ENCODE measurements at places on chromosomes 11 and 22. TPM values are rescaled to one million over a fixed set of nuclear protein-coding genes. Genes with fewer than 3 reads are reported as not detected.

OR4S2 gene
- total RNA-seq: not detected

CDC42BPG gene
- total RNA-seq: 7.5 TPM

AHNAK gene
- total RNA-seq: 250 TPM

CHRNA10 gene
- total RNA-seq: 2.2 TPM

PPP2R5B gene
- 5.9 TPM for total RNA-seq

SMTNL1 gene
- total RNA-seq: not detected

ALDH3B2 gene
- total RNA-seq: under 0.01 TPM

LDHAL6A gene
- 0.54 TPM for total RNA-seq

TMEM80 gene
- 25.6 TPM for total RNA-seq

UBQLN3 gene
- total RNA-seq: 0.81 TPM

RIMBP3C gene
- 5.9 TPM for total RNA-seq

GRCh38 chr11:103453126-103453525 lies 343.9 kb downstream of the DYNC2H1 start:
- peak; percentile 0 for DNase-seq

GRCh38 chr11:8813658-8814057 lies 97.3 kb upstream of the AKIP1 start:
- DNase-seq: no peak

- no peak for DNase-seq
Measured at GRCh38 chr11:131910523-131911387, 540.3 kb downstream of the NTM start.

- no peak for DNase-seq
Measured at GRCh38 chr22:32920032-32920628, 118.6 kb downstream of the TIMP3 start.

GRCh38 chr11:2807025-2807681 lies 78.4 kb downstream of the CDKN1C start:
- DNase-seq: no peak

GRCh38 chr11:82546661-82547557 lies 186.8 kb downstream of the FAM181B start:
- DNase-seq: no peak

GRCh38 chr11:72230764-72231365 lies 6.3 kb downstream of the INPPL1 start:
- DNase-seq: no peak

DNA sequence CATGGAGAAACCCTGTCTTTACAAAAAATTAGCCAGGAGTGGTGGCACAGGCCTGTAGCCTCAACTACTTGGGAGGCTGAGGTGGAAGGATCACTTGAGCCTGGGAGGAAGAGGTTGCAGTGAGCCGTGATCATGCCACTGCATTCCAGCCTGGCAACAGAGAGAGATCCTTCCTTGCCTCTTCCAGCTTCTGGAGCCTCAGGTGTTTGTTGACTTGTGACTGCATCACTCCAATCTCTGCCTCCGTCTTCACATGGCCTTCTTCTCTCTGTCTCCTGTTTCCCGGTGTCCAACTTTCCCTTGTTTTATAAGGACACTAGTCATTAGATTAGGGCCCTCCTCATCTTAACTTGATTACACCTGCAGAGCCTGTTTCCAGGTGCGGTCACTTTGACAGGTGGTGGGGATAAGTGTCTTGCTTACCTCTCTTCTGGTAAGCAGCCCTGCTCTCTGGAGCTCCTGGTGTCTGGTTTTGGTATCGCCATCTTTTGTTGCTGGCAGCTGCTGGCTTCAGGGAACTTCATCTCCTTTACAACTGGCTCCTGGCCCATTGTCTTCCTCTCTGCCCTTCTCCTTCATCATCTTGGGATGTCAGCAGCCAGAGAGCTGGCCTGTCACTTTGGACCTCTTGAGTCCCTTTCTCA lies 8.2 kb upstream of the USP2 start:
- no peak for DNase-seq

- DNase-seq: peak; percentile 74
Measured at GRCh38 chr11:107999759-108000455, 8.8 kb upstream of the CUL5 start.

- DNase-seq: no peak
Measured at GRCh38 chr11:10305262-10305963, 540 bp downstream of the ADM start.

- no peak for DNase-seq
Measured at GRCh38 chr22:36925388-36926290, 12.2 kb downstream of the CSF2RB start.

- no peak for DNase-seq
Measured at GRCh38 chr11:65321828-65322485, 7.3 kb downstream of the CDC42EP2 start.

GRCh38 chr11:61287338-61287977 lies 7.7 kb downstream of the VWCE start:
- DNase-seq: peak; percentile 13

GRCh38 chr11:120517801-120518291 lies 6.3 kb downstream of the GRIK4 start:
- no peak for DNase-seq

DNA sequence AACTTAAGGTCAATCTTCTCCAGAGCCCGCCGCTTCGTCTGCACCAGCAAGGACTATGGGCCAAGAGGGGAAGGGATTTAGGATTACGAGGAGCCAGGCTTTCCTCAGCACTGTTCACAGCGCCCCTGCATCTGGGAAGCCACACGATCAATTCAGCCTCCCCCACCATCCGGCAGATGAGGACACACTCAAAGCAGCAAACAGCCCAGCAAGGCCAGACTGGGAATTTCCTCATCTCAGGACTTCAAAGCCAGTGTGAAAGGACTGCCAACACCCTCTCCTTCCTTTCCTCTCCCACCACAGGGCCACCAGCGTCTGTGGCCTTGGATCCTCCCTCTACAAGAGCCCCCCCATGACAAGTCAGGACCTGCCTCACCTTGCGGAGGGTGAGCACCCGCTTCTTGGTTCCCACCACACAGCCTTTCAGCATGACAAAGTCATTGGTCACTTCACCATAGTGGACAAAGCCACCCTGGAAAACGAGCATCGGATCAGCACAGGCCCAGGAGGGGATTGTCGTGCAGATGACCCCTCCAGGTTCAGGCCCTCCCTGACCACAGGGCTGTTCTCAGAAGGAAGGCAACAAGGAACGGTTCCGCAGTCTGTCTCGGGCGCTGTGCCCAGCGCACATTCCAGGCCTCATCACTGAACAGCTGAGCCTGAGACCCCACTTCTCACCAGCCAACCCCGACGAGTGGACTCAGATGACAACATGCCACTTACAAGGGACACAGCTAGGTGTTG lies 6.0 kb downstream of the RPL3 start:
- DNase-seq: no peak

GRCh38 chr11:70270877-70271648 lies 573 bp downstream of the PPFIA1 start:
- DNase-seq: peak; percentile 75

DNA sequence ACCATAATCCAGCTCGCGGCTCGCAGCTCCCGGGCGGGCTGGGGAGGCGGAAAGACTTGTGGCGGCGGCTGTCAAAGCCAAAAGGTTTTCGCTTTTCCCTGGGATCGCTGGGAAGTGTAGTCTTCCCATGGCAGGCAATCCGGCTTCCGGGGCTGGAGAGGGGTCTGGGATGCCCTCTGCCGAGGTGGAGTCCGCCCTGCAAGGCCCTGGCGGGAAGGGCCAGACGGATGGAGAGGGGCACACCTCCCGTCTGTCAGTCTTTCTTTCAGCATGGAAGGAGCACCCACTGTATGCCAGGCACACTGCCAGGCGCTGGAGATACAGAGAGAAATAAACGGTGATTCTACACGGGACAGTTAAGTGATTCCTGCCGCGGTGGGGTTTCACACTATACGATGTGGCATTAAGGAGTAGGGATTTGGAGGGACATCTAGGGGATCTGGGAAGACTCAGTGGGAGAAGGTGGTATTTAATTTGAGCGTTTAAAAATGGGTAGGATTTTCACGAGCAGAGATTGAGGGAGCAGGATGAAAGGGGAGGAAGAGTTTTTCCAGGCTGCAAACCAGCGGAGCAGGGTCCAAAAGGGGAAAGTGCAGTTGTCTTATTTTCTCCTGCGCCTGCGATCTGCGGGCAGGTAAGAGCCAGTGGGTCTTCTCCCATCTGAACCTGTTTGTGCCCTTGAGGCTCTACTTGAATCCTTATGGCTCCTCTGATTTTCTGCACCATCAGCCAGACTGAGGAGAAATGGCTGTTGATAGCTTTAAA lies at the start of gene BACE1:
BACE1 (minus strand) TSS at position 60 of the 765 bp plus-strand sequence. CDS start 461 bp downstream, outside the sequence.
- peak; percentile 40 for DNase-seq

GRCh38 chr22:24189249-24190158 lies 8.2 kb downstream of the SUSD2 start:
- peak; percentile 69 for DNase-seq

GRCh38 chr11:266676-267439 lies 11.3 kb upstream of the NLRP6 start:
- no peak for DNase-seq

DNA sequence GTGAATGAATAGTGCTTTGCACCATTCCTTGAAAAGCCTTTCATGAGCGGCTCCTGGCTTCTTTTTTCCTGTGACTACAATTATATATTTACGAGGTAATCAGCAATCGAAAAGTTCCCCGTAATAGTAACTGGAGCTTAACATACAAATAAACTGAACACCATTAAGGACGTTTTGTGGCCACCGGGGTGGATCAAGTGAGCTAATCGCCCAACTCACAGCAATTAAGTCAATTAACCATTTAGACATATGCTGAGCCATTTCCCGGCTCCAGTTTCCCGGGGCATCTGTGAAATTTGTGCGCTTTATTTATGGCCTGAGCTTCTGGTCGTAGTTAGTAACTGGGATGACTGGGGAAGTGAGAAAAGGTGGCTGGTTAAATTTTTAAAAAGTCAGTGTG lies 465.2 kb downstream of the MIAT start:
- DNase-seq: no peak
